ENCODE measurements at places on chromosomes 16 and 17. TPM values are rescaled to one million over a fixed set of nuclear protein-coding genes. Genes with fewer than 3 reads are reported as not detected.

Gene HP
- total RNA-seq, result 10.4 TPM

Gene IKZF3
- total RNA-seq, result 0.30 TPM

Gene TTYH2
- 25.0 TPM for total RNA-seq

Gene ATAD5
- total RNA-seq, result 5.4 TPM
